ENCODE measurements at places on chromosomes 3 and 15.
A peak's percentile ranks its signal among the peaks of the same experiment; 100 is the strongest.

GRCh38 chr15:90681480-90681879 lies 35.7 kb upstream of the BLM start:
- no peak for DNase-seq

- DNase-seq = peak; percentile 54
These were observed at the start of gene ERC2 for GRCh38 chr3:56468184-56469106. TSS of gene ERC2 (minus strand) at chr3:56468467.

DNA sequence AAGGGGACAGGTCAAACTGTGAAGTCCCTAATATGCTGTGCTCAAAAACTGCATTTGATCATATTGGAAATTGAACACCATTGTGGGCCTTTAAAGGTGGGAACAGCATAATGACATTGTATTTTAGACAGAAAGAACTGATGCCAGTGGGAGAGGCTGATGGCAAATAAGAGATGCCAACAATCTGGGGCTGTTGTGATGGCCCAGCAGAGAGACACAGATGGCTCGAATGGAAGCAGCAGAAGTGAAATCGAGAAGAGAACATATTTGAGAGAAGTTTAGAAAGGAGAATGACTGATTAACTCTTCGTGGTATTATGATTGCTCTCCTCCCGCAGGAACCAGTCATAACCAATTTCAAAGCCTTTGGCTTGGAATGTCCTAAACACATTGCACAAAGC lies 382.9 kb downstream of the MECOM start:
- DNase-seq = no peak

DNA sequence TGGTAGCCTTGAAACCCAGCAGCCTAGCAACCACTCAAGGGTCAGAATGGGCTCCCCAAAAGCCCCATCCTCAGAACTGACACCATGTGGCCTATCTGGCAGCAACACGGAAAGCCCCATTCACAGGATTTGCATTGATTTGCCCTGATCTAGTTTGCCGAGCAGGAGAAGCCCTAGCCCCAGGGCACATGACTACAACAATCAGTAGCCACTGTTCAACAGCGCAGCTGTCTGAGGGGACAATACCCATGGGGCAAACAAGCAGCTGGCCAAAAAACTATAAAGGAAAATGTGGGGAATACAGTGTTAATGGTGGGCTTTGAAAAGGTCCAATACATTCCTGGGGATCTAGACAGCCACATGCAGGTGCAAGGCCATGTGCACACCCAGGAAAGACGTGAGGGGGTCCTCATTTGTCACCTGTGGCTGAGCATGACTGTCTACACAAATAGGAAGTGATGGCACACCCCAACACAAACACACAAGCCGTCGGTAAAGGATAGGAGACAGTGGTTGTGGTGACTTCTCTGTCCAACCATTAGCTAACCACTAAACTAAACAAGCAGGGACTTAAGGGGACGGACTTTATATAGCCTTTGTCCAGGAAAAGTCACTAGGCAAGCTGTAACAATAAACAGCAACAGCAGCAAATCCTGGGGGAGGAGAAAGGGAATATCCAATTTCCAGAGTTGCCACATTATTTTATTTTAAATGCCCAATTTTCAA lies 113.7 kb downstream of the LRIG1 start:
- DNase-seq = no peak

DNA sequence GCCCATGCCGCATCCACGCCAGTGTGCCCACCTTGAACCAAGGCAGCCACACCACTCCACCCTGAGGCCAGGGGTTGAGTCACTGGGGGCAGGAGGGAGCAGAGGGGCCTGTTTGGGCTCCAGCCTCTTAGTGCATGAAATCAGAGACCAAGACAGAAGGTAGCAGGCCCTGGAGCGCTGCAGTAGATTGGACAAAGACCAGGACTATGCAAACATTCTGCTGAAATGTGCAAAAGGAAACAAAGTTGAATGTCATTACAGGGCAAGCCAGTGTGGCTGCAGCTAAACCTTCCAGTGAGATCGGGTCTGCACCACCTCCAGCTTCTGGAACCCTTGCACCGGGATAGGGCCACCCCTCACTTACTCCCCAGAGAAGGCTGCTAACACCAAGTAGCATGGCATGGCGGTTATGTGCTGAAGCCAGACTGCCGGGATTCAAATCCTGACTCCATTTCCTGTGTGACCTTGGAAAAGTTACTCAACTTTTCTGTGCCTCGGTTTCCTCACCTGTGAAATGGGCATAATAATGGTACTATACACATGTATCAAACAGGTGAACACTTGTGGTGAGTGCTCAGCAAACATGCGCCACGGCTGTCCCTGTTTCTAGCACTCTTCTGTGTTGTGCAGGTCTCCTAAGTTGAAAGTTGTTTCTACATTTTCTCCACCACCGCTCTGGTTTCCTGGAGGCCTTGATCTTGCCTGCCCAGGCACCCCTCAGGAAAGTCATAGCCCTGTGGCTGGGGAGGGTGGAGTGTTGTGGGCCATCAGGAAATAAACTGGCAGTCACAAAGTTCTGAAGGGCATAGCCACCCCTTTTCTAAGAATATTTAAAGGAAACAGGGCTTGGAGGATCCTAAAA lies 25.0 kb upstream of the GP9 start:
- DNase-seq = no peak

Data from SW480 (cell line).